ENCODE measurements at places on chromosomes 2 and 18.

- peak; percentile 76 for DNase-seq
Observed at GRCh38 chr2:120539937-120540718, 194.2 kb downstream of the INHBB start.

DNA sequence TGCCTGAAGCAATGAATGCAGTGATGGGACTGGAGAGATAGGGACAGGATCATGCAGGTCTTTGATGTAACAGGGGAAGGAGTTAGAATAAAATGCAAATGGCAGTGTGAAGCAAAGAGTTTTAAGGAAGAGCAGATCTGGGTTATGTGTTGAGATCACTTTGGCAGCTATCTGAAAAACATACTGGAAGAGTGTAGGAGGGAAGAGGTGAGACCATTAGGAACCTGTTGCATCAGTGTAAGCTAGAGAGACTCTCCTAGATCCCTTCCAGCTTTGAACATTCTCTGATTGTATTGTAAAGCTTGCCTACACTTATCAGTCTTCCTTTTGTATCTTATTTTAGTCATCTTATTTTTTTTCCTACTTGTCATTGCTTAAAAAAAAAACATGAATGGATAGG is 10.5 kb downstream of the ACVR2A start:
- no peak for DNase-seq

GRCh38 chr2:21757805-21758430 is 634.1 kb downstream of the TDRD15 start:
- no peak for DNase-seq

DNA sequence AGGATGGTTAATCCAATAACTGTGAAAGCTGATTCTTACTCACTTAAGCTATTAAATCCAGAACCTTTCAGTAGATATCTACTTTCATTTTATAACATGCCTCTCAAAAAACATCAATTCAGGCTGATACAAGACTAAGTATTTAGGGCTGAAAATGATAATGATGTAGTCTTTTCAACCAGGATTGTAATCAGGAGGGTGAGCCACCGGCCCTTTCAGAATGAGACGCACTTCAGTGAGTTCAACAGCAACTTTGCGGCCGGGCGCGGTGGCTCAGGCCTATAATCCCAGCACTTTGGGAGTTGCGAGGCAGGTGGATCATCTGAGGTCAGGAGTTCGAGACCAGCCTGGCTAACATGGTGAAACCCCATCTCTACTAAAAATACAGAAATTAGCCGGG is 30.4 kb downstream of the RBMS1 start:
- no peak for DNase-seq

- DNase-seq = no peak
Observed at GRCh38 chr2:225590932-225591331, 191.4 kb downstream of the NYAP2 start.

DNA sequence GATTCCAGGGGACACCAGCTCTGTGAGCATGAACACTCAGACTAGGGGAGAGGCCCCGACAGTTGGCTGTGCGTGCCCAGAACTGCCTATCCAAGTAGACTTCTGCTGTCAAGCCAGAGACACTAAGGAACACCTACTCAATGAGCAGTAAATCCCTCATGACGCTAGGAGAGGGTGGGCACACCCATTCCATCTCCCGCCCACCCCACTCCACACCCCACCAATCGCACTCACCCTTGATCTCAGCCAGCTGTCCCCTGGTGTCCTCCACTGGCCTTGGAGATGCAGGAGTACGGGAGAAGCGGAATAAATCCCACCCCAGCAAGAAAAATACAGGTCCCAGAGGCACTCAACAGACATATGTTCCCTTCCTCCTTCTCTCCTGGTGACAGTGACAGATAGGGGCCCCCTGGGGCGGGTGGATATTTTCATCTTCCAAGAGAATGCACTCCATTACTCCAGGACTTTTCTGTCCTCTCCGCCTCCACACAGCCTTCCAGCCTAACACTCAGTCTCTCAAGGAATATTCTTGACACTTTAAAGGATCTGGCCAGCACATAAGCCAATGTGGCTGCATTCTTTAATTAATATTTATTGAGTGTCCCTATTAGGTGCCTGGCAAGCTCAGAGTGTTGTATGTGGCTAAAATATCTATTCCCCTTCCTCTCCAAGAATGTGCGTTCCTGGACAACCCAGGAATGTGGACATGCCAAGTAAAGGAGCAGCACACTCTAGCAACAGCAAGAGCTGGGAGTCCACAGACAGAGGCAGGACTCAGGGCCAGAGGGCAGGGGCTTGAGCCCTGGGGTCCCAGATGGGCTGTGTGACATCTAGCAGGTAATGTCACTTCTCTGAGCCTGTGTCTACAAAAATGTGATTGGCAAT is 13.1 kb upstream of the SMAD7 start:
- no peak for DNase-seq

DNA sequence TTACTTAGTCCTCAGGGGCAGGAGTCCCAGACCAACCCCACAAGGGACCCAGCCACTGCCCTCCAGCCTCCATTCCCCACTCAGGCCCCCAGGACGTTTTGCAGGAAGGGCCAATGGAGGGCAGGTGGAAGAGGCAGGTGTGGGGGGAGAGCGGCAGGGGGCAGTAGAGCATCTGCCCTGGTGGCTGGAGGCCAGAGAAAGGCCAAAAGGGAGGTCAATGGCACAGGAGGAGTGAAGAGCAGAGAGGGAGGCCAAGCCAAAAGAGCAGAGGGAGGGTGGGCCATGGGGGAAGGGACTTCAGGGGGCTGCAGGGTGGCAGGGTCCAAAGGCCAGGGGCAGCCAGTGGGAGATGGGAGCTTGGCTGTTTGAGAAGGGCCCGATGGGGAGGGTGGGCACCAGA is 17.3 kb upstream of the GPR55 start:
- no peak for DNase-seq

DNA sequence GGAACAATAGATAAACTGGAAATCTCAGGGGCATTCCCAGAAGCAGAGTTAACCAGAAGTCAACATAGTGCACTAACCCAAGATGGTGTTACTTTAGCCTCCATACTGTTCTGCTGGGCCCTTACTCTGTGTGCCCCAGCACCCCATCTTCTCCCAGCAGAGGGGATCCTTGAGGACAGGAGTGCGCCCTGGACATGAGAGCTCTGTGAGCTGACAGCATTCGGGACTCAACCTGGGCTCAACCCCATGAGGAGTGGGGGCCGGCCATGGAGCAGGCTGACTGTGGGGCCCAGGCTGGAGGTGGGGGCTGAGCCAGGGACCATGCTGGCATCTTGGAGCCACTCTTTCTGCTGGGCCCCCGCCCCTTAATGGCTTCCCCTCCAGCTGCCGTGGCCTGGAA is 156.3 kb upstream of the HS6ST1 start:
- DNase-seq = no peak

GRCh38 chr2:216004697-216005283 is 8.6 kb downstream of the MREG start:
- no peak for DNase-seq

DNA sequence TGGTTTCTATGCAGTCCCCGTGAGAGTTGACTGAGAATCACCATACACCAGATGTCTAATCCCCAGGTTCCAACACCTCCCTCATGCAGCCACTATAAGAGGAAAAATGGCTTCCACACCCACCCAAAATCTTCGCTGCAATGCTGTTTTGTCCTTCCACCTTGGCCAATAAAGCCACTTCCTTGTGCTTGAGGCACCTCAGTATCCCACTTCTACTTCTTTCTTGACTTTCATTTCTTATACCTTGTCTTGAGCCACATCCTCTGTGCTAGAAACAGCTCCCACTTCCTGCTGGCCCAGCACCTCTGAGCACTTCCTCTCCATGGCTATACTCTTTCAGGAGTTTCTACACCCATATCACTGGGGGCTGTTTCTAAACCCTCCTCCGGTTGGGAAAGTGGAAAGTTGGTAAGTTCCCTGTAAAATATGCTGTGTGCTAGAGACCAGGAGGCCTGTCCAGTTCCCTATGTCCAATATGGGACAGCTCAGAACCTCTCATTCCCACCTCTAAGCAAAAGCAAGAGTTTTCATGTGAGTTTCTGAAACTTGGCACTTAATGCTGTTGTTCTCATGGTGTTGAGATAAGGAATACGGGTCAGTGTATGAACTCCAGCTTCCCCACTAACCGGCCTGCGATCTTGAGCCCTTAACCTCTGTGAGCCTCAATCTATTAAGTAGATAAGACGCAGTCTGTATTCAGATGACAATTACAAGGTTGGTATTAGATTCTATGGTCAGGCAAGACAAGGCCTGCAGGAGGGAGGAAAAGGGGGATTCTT is 209.1 kb upstream of the ID2 start:
- no peak for DNase-seq

GRCh38 chr2:163479599-163479998 is 256.2 kb downstream of the FIGN start:
- DNase-seq = no peak

GRCh38 chr18:51361130-51361860 is 163.8 kb upstream of the MEX3C start:
- DNase-seq = no peak

DNA sequence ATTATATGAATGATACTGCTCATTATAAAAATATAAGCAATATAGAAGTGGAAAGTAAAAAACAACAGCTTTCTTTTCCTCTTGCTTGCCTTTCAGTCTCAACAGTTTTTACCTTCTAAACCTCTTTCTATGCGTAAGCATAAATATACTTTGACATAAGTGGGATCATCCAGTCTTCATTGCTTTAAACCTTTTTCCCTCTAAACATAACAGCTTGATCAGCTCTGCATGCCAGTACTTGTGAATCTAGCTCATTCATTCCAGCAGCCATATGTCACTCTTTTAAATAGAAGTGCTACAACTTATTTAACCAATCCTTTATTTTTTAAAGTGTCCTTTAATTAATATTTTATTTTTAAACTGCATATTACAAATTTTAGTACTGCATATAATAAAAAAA is 88.1 kb downstream of the TTC27 start:
- DNase-seq = no peak

DNA sequence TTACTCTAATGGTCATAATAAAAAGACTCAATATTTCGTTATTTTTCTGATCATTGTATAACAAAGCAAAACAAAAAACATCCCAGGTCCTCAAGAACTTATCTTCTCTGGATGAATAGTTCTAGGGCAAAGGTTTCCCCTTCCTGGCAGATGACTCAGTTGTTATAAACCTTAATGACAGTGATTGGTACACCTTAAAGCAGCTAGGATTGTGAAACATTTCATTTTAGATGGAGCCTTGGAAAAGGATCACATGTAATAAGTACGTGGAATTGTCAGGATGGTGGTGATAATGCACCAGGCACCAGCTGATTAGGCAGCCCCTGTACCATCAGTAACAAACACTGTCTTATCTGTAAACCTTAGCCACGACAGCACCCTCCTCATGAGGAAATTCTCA is 47.2 kb downstream of the MEP1B start:
- DNase-seq = no peak

DNA sequence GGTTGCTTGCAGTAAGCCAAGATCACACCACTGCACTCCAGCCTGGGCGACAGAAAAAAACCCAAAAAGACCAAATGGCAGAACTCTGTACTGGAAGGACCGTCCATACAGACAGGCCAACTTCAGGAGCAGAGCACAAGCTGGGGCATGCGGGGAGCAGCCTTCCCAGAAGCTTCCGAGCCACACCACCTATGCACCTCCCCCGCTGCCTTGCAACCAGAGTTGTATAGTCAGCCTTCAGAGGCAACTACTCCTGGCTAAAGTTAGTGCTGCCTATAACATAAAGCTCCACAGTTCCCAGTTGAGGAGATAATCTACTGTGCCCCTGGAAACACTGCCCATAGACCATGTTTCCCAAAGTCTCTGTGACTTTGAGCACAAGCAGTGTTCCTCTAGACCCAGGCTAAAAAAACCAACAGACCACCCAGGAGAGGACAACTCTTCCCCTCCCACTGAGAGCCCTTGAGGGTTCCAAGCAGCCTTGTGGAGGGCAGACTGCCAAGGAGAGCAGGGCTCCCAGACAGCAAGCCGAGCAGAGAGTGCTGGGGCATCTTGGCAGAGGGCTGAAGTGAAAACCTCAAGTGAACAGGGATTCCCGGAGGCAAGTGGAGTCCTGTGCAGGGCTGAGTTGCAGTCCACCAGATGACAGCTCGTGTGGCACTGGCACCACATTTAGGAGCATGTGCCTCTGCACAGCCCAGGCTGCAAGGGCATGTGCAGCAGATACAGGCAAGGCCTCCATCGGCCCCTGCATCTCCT is 6.8 kb downstream of the SFT2D3 start:
- DNase-seq = no peak

DNA sequence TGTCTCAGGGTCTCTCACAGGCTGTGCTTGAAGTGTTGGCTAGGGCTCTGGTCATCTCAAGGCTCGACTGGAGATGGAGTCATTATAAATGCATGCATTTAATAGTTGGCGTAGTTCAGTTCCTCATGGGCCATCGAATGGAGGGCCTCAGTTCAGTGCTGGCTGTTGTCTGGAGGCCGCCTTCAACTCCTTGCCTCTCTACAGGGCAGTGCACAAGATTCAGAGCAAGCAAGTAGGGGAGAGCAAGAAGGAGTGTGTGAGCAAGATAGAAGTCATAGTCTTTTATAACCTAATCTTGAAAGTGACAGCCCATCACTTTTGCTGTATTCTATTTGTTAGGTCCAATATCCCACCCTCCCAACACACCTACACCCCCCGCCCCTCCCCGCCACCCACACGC is 137.5 kb downstream of the BABAM2 start:
- no peak for DNase-seq

DNA sequence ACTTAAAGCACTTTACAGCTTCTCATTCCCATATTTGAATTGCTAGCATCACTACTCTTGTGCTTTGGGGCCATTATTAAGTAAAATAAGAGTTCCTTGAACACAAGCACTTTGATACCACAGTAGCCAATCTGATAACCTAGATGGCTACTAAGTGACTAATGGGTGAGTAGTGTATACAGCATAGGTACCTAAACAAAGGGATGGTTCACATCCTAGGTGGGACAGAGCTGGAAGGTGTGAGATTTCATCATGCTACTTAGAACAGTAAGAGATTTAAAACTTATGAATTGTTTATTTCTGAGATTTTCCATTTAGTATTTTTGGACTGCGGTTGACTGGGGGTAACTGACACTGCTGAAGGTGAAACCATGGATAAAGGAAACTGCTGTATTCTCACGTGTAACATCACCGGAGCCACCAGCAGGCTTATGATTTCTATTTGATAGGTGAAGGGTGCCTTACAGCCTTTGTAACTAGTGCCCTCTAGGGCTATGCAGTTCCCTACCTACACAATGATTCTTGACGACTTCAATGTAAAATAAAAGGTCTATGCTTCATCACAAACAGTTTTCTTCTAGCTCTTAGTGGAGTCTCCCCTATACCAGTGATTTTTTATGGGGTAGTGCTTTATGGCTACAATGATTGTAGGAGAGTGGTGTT is 22.1 kb upstream of the CRIM1 start:
- DNase-seq = no peak
